ENCODE measurements at places on chromosomes 5 and 9.

DNA sequence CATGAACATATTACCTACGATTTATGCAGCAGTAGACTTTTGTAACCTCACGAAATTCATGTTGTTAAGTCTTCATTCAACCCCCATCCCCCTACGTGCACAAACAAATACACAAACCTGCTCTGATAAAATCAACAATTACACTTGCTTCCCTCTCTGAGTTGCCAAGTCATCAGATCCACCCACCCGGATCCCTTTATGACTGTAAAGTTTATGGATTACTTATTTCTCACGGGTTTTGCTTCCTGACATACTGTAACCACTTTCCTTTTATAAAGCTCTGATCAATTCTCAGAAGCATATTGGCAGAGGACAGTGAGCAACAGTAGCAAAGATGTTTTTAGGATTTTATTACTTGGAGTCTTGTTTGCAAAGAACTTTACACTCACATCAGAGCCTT lies 70.5 kb downstream of the MLLT3 start:
- peak; percentile 37 for DNase-seq

- no peak for DNase-seq
These were observed 319.8 kb downstream of the ASTN2 start for GRCh38 chr9:117095081-117095480.

DNA sequence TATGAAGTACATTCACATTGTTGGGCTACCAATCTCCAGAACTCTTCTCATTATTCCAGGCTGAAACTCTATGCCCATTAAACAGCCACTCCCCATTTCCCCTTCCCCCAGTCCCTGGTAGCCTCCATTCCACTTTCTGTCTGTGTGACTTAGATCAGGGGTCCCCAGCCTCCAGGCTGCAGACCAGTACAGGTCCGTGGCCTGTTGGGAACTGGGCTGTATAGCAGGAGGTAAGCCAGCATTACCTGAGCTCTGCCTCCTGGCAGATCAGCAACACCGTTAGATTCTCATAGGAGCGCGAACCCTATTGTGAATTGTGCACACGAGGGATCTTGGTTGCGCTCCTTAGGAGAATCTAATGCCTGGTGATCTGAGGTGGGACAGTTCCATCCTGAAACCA lies 23.1 kb downstream of the ZNF618 start:
- DNase-seq, result no peak

GRCh38 chr5:9622971-9623421 lies 7.2 kb downstream of the TAS2R1 start:
- DNase-seq, result no peak

Data from GM18507 (cell line).